ENCODE measurements at places on chromosomes 1 and 21. TPM values are rescaled to one million over a fixed set of nuclear protein-coding genes. Genes with fewer than 3 reads are reported as not detected.

The SRGAP2 gene
- total RNA-seq, result 16.7 TPM

The MASP2 gene
- total RNA-seq, result not detected

The LCE2B gene
- not detected for total RNA-seq

The TRABD2B gene
- total RNA-seq, result not detected

The CD164L2 gene
- total RNA-seq, result not detected

The GPR3 gene
- 2.0 TPM for total RNA-seq

The CYP2J2 gene
- 4.2 TPM for total RNA-seq

The SLAMF9 gene
- not detected for total RNA-seq

The ZNF436 gene
- total RNA-seq, result 9.4 TPM

The SPAG17 gene
- not detected for total RNA-seq
